Inflammatory macrophage treated with lipopolysaccharide for 4 hours (primary cell): ENCODE measurements at places on chromosomes 16 and 17.

GRCh38 chr17:1726626-1727257, 2.2 kb downstream of the WDR81 start:
- DNase-seq: no peak

DNA sequence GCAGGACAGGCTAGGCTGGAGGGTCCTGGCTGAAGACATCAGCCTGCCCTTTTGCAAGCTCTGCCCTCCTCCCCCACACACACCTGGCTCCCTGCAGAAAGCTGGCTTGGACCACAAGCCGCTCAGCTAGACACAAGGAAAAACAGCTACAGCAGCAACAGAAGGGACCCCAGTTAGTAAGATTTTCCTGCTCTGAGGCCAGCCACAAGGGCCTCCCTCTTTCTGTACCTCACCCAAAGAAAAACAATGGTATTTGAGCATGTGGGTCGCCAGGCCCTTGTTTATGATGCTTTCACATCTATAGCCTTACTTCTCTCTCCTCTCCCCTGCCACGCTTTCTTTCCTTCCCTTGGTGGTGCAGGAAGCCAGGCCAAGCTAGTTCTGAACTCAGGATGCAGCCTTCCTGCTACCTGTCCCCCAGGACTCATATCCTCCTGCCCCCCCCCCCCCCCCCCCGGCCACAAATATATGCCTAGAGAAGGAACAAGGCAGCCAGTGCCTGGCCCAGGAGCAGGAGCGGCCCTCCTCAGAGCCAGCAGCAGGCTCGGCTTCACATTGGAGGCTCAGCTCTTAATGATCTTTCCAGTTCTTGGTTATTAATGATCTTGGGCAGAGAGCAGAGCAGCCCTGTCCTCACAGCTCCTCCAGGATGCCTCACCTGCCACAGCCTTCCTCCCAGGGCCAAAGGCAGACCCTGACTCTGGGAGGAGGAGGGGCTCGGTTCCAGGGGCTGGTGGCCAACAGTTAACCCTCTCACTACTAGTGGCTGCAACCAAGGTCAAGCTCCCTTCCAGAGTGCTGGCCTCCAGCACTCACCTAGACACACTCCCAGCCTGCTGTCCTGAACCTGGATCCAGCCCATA, 19.5 kb downstream of the GRIN2C start:
- DNase-seq: no peak

GRCh38 chr16:57801098-57801808, 1.0 kb downstream of the KIFC3 start:
- no peak for DNase-seq

- DNase-seq: no peak
Observed at GRCh38 chr16:16042076-16042475, 92.7 kb downstream of the ABCC1 start.

GRCh38 chr16:3594316-3595109, 16.9 kb downstream of the SLX4 start:
- DNase-seq: no peak

DNA sequence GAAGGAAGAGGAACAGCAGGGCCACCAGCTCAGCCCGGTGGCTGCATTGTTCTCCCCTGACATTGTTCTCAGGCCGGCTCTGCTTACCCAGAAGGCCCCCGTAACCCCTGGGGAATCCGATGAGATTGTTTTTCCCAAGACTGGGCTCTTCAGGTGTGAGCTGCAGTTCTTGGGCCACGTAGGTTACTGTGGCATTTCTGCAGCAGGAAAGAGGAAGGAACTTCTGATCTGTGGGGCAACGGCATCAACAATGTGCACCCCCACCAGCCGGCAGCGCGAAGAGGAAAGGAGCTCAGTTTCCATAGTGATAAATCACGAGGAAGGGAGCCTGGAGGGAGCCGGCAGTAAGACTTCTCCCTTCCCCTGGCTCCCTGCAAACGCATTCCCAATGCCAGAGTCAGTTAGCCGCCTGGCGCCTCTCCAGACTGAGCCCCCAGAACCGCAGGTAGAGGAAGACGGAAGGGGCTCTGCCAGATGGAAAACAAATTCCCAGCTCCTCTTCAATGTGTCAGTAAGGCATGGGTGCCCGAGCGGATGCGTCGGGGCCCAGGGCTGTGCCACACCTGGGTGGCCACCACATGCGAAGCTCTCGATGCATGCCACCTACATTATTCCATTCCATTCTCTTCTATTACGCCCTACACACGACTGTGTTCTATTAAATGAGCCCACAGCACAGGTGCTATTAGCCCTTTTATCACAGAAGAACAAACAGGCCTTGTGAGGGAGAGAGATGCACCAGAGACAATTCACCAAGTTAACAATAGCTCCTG, 21.5 kb upstream of the PECAM1 start:
- peak; percentile 85 for DNase-seq

- no peak for DNase-seq
Observed at GRCh38 chr16:11159282-11159681, 96.7 kb downstream of the SOCS1 start.

DNA sequence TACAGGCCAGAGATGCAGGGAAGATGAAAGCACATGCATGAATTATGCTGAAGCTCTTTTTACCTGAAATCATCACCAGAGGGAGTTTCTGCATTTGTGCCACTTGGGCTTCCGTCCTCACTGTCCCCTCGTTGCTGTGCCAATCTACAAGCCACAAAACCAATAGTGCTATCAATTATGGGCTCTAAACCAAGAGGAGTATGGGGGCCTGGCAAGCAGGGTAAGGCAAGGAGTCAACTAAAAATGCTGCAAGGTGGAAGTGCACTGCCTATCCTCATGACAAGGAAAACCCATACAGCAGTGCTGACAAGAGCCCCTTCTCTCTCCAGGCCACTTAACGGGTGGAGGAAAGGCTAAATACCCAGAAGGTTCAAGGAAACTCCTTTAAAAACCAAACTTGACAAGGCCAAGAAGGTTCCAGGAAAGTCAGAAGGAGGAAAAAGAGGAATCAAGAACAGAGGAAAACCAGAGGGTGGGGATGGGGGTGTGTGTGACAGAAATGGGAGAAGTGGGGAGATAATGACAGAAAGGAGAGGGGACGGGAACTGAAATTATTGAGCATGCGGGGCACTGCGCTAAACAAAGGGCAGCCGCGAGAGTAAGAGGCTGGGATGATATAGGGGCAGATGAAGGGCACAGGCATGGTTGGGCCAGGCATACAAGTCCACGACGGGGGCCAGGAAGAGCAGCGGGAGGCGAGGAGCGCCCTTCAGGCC, 674 bp downstream of the C17orf75 start:
- peak; percentile 26 for DNase-seq

DNA sequence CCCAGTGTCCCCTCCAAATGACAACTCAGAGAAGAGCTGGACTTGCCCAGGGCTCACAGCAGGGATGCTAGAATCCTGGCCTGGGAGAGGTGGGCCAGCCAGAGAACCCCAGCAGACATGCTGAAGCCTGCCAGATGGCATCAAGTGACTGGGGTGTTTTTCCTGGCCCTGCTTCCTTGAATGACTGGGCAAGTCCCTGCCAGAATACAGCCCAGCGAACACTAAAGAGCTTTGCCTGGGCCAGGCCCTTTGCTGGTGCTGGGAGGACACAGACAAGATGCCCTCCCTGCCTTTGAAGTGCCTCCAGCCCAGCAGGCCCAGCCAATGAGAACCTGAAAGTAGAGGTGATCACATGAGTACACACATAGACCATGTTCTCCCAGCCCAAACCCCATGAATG, 11.5 kb downstream of the ZNF319 start:
- no peak for DNase-seq

DNA sequence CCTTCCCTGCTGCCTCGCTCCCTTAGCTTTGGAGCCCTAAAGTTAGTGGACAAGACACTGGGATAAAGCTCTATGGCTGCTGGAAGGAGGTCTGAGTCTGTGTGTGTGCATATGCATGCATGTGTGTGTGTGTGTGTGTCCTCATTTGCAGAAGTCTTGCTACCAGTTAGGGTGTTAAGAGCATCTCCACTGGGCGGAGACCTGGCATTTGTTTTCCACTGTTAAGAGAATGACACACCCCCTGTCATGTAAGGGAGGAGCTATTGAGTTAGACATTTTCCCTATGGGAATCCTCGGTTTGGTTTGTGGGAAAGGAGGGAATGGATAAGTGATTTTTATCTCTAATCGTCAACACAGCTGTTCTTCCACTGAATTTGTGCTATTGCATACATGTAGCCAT, 24.8 kb upstream of the ARHGAP23 start:
- no peak for DNase-seq

DNA sequence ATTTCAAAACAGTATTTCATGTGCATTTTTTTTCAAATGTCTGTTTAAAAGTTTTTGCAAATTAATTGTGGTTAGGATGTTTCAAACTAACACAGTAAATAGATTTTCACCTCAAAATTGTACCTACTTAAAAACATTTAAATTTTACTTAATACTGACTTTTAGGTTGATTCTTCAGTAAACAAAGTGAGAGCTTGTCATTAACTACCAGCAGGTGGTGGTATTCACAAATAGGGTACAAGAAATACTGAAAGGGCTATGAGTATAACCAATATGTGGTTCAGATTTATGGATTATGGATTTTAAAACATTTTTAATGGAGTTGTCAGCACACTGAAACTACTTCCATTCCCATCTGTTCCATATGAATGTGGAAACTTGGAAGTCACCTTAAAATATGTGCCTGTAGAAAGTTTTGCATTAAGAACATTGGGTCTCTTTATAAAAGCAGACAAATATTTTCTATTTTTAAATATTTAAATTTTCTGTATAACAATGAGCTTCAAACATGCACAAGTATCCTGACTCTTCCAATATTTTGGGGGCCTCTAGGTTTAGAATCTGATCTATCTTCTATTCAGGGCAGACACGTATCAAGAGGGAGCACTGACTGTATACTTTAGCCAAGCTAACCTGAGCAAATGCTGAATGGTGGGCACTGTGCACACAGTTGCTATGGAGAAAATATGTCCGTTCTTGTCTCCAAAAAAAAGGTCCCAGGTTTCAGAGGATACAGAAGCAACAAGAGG, 155.6 kb downstream of the SNX11 start:
- peak; percentile 17 for DNase-seq

- no peak for DNase-seq
Observed at GRCh38 chr17:39627712-39628516, 1.2 kb downstream of the PPP1R1B start.

GRCh38 chr17:67290244-67290643, 45.2 kb upstream of the HELZ start:
- no peak for DNase-seq

GRCh38 chr16:22898131-22898530, 84.2 kb downstream of the HS3ST2 start:
- no peak for DNase-seq

GRCh38 chr17:72852277-72852938, 240.1 kb downstream of the SLC39A11 start:
- no peak for DNase-seq

- no peak for DNase-seq
Observed at GRCh38 chr17:31674717-31675349, 184.2 kb downstream of the COPRS start.

- peak; percentile 12 for DNase-seq
Observed at GRCh38 chr17:15920758-15921239, 24.1 kb upstream of the ADORA2B start.

- no peak for DNase-seq
Observed at GRCh38 chr17:21296097-21297025, 11.8 kb downstream of the MAP2K3 start.

GRCh38 chr17:50127697-50128361, 2.1 kb downstream of the SAMD14 start:
- DNase-seq: no peak

DNA sequence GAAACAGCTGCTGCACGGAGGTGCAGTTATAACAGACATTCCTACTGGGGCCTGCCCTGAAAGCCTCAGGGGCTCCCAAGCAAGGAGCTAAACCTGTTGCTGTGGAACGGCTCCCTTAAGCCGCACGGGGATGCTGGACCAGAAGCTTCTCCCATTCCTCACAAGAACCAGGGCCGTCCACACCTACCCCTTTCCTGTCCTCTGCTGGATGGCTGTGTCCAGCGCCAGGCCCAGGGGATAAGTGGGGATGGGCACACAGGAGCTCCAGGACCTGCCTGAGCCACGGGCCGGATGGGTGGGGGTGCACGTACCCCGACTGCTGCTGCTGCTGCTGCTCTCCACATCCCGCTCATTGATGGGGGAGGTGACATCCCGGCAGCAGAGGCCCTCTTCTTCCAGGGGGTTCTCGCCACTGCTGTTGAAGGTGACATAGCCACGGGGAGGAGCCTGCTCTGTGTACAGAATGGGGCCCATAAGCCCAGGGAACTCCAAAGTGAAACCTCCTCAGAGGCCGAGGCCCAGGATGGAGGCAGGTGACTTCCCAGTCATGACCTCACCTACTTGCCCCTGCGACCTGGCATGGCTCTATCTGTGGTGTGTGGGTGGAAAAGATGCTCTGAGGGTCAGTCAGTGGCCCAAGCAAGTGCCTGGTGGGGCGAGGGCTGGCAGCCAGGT, 8.6 kb downstream of the NUDT16L1 start:
- no peak for DNase-seq

DNA sequence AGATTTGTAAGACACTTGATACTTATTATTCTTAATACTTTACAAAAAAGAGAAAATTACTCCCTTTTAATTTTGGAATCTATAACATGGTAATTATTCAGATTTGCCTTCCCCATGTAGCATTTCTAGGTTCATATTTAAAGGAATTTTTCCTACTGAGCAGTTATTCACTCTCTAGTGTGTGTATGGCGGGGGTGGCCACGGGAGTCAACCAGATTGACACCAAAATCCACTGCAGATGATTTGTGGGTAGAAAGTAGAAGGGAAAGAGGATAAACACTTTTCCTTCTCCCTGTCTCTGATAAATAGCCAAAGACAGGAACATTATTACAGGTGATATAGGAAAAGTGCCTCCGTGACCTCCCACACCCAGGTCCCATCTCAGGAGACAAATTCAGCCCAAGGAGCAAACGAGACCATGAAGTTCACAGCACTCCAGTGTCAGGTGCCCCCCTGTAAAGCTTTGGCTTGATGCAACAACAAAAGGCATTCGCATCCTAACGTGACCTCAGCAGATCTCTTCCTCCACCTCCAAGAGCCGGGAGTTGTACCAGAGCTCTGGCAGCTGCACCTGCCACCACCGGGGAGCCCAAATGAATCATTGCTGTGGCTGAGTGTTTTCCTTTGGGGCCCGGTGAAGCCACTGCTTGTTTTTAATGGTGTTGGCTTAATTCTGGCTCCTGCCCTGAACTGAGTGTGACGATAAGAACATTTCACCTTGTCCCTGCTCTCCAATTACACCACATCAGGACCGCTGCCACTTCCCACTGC, 92.7 kb upstream of the NOL11 start:
- no peak for DNase-seq

DNA sequence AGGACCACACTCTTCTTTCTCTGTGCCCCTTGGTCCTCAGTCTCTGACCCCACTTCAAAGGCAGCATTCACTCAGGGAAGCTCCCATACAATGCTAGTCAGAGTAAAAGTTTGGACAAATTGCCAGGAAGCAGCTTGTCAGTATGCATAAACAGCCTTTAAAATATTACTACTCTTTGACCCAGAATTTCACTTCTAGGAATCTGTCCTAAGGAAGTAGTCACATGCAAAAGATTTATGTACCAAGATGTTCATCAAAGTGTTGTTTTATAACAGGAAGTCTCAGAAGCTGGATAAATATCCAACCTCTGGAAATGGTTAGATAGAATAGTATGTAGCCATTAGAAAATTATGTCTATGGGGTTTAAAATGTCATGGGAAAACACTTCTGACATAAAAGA, 31.0 kb downstream of the MAPT start:
- DNase-seq: no peak
